ENCODE measurements at places on chromosomes 12 and 14.
A peak's percentile ranks its signal among the peaks of the same experiment; 100 is the strongest.

- no peak for DNase-seq
These were observed 23.2 kb upstream of the SERPINA1 start for GRCh38 chr14:94411638-94412037.

GRCh38 chr12:132324841-132325732, 4.3 kb downstream of the GALNT9 start:
- DNase-seq, result no peak

DNA sequence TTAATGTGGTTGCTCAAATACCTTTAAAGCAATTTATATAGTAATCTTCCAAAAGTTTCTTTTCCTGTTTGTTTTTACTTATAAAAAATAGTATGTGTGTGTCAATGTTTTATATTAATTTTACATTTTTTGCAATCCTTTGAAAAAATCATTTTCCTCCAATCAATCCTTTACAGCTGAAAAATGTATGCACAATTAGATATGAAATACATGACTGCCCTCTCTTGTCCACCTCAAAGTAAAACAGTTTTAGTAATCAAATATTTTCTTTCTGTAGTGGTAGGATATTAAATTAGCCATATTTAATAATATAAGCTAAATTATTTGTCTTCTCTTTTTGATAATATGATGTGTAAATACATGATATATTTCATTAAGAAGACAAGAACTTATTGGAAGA, 269.9 kb downstream of the ADAMTS20 start:
- no peak for DNase-seq

DNA sequence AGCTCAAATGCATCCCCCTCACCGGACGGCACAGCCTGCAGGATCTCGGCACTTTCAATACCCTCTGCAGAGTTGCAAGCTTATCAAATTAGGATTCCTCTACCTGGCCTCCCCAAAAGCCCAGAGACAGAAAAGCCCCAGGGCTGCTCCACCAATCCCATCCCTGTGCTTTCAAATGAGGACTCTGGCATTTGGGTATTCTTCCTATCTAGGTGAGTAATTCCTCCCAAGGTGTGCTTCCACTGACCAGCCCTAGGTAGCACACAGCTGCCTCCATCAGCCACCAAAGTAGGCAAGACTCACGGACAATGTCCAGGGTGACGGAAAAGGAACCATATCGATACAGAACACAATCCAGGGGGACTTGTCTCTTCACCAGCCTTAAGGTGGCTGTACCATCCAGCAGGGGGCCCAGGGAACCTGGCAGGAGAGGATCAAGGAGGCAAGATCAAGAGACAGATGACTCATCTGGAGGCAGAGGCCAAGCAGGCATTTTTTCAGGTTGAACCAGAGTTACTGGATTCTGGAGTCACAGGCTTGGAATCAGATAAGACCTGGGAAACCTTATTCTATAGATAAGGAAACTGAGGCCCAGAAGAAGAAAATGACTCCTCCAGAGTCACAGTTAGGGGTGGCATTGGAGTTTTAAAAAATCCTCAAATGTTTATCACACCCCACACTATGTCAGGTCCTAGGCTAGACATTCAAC, 9.9 kb downstream of the PMEL start:
- DNase-seq, result peak; percentile 32

DNA sequence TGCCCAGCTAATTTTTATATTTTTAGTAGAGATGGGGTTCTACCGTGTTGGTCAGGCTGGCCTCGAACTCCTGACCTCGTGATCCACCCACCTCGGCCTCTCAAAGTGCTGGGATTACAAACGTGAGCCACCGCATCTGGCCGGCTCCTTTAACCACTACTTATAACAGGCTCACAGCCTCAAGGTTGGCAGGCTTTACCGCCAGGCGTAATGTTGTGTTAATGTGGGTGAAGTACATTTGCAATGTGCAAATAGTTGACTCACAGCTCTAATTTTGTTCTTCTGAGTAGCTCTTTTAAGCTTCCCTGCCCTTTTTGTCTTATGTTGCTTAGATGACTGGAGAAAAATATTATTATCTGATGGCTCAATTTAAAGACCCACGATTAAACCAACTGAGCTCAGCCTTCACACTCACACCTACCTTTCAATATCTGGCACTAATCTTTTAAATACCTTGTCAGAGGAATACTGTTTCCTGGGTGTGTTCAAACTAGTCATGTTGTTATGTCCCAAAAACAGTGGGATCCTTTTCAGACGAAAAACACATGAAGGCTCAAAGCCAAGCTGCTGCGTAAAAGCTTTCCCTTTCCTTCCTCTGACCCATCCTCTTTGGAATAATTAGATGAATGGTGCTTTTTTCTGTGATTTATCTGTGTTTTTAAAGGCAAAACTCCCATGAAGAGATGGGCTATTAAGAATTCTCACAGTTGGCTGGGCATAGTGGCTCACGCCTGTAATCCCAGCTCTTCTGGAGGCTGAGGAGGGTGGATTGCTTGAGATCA, 57.2 kb upstream of the USP44 start:
- no peak for DNase-seq

All from effector CD4-positive, alpha-beta T cell (primary cell).